CD4-positive, alpha-beta T cell treated with Interleukin-4 for 4 hours (primary cell): ENCODE measurements at places on chromosomes 2 and 18.
A peak's percentile ranks its signal among the peaks of the same experiment; 100 is the strongest.

- no peak for DNase-seq
Measured at GRCh38 chr2:40096360-40096759, 317.3 kb upstream of the THUMPD2 start.

- DNase-seq = no peak
Measured at GRCh38 chr2:174510583-174511189, 23.9 kb upstream of the GPR155 start.

- DNase-seq = no peak
Measured at GRCh38 chr2:32172870-32173269, 7.2 kb downstream of the SLC30A6 start.

DNA sequence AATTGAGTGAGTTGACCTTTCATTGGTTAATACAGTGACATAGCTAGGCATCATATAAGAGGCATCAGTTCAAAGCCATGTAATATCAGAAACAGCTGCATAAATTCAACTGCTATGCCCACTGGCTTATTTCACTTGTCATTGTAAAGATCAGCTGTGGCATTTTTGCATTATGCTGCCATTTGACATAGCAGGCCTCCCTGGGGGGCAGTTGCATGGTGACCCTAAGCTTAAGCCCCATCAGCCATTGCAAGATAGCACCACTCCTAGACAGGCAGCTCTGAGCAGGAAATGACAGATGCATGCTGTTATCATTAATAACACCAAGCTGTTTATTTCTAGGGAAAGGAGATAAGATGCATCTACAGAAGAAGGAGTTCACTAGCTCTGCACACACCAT lies 233.4 kb upstream of the CNTNAP5 start:
- no peak for DNase-seq

GRCh38 chr2:169112841-169113240 lies 43.5 kb downstream of the DHRS9 start:
- no peak for DNase-seq

DNA sequence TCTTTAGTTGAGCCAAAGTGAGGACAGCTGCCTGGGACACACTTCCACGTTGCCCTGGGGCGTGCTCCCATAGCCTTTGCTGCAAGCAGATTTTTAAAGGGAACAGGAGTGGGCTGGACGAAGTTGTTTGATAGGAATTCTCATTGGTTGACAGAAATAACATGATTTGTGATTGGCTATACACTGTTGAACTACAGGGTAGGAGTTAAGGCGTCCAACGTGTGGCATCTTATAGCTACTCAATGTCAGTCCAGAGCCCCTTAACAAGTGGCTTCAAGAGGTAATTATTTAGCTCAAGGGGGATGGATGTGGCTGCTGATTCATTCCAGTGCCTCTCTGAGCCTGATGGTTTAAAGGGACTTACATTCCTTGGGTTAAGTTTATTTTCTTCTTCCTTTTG lies 65.5 kb downstream of the ACAA2 start:
- no peak for DNase-seq

DNA sequence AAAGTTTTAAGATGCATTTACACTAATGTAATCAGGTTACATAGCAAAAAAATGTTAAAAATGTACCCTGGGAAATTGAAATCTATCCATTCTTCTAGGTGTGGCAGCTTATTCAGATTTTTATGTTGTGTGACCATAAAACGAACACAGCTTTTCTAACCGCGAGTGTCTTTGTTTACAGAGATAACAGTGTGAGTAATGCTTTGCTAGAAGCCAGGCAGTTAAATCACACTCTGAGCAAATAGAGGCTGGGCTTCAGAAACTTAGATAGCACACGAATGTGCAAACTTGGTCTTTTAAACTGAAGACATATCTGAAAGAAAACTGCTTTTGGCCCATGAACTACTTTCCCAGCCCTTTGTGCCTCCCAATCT lies 116.1 kb downstream of the SPTBN1 start:
- DNase-seq = peak; percentile 82

- no peak for DNase-seq
Measured at GRCh38 chr2:15009681-15010080, 377.2 kb downstream of the LRATD1 start.

- no peak for DNase-seq
Measured at GRCh38 chr2:204030322-204030721, 93.8 kb downstream of the ICOS start.

GRCh38 chr2:165777522-165778186 lies 16.4 kb downstream of the GALNT3 start:
- DNase-seq = peak; percentile 35

- no peak for DNase-seq
Measured at GRCh38 chr2:10820562-10820961, 8.0 kb upstream of the PDIA6 start.
